ENCODE measurements at places on chromosomes 4 and X.

DNA sequence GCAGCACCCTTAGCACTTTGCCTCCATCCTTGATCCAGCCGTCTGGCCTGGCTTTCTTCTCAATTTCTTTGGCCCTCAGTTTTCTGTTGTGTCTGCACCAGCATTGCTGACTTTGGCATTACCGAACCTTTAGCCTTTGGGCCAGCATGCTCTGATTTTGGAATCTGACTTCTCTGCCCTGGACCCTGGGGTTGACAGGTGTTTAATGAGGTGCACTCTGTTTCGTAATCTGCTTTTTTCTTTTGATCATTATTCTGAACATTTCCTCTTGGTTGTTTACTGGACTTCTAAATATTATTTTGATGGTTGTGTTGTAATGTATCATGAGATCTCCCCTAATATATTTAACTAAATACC lies 71.5 kb upstream of the ENPP6 start:
- DNase-seq: no peak

GRCh38 chr4:79676705-79677104 lies 268.7 kb upstream of the GK2 start:
- no peak for DNase-seq

DNA sequence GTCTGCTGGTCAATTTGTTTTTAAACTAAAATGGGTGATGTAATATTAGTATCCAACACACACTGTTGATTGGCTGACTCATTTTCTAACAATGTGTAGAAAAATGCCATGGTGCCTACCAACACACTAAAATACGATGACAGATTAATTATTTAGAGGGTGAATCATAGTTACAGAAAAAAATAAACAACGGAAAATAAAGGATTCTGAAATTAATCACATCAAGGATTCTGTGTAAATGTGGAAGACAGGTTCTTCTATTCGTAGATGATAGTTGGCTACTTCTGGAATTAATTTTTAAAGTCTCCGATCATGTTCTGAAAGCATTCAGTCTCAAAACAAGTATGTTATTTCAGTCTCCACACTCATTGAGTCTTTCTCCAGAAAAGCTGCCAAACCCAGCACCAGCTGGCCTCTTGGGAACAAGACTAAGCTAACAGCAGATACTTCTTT lies 8.2 kb upstream of the IQCM start:
- no peak for DNase-seq

- no peak for DNase-seq
These were observed 15.3 kb downstream of the RTL3 start for GRCh38 chrX:78643874-78644273.

DNA sequence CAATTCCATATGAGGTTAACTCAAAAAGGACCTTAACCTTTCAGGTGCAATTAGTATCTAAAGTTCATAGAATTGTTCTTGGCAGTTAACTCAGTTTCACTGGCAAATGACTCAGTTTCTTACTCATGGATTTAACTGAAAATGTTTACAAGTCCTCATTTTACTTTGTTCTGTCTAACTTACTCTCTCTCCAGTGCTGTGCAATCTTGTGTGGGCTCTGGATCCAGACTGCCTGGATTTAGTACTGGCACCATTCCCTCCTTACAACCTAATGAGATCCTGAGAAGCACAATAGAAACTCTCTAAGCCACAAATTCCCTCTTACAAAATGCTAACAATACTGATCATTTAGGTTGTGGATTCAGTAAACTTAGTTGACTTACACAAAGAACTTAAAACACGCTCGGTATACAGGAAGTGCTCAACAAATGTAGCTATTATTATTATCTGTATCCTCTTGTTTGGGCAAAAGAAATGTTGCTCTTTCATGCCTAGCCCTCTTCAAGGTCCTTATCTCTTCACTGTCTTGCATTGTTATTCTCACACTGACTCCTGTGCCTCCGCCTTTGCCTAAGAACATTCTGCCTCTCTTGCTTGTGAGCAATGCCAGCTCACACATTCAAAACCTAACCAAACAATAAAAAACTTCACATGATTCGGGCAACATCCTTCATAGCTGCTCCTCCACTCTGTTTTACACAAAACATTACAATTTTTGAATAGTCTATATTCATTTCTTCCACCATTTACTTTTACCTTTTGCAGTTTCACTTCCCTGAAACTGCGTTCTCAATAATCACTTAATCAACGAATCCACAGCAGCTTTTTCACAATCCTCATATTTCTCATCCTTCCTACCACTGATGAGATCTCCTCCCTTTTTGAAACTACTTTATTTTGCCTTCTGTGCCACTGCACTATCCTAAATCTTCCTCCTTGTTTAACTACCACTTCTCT lies 91.8 kb downstream of the PDE5A start:
- DNase-seq: no peak

- DNase-seq: no peak
These were observed 185.5 kb upstream of the AFF2 start for GRCh38 chrX:148314876-148315275.

DNA sequence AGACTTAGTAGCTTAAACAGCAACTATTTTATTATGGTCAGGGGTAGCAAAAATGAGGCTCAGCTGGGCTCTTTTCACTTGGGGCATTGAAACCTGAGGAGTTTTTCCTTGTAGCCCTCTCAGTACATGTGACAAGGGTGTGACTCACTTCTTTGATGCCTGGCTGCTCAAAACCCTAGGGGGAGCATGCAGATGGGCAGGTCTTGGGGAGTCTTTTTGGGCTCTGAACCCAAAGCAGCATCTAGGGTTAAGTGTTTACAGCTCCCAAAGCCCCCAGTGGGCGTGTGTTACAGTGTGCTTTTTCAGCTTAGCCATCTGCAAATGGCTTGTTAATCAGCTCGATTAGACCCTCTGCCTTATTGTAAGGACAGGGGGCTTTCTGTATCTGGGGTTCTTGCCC lies 1752.7 kb downstream of the PCDH7 start:
- DNase-seq: no peak

DNA sequence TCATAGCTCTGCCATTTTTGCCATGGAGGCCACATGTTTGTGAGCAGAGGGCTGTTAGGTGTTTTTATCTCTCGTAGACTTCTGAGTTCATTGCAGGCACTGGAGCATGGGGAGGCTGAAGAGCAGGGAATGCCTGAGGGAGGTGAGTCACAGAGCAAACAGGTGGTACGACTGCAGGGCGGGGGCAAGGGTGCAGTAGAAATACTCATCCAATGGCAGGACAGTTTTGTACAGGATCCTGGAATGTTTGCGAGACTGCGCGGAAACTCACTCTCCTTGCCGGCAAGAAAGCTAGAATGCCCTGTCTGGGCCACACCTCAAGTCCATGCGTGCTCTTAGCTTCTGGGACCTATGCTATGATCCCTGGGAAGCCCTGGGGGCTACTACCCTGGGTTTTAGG lies 20.0 kb upstream of the VCX2 start:
- no peak for DNase-seq

DNA sequence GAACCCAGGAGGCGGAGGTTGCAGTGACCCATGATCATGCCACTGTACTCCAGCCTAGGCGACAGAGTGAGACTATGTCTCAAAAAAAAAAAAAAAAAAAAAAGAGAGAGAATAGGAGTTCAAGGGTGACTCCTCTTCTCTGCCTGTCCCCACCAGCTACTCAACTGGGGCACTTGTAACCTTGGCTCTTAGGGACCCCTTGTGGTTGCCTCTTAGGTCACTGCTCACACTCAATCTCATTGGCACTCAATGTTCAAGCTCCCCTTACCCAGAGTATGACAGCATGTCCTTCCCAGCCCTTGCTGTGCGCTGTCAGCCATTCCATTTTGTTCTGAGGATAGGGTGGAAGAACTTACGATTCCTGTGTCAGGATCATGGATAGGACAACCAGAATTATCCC lies 82.4 kb upstream of the BEND4 start:
- no peak for DNase-seq

GRCh38 chr4:23070848-23071570 lies 378.3 kb downstream of the GBA3 start:
- no peak for DNase-seq

GRCh38 chrX:129534816-129535578 lies 5.1 kb upstream of the OCRL start:
- no peak for DNase-seq

GRCh38 chr4:87657525-87657924 lies 7.4 kb downstream of the DMP1 start:
- no peak for DNase-seq

DNA sequence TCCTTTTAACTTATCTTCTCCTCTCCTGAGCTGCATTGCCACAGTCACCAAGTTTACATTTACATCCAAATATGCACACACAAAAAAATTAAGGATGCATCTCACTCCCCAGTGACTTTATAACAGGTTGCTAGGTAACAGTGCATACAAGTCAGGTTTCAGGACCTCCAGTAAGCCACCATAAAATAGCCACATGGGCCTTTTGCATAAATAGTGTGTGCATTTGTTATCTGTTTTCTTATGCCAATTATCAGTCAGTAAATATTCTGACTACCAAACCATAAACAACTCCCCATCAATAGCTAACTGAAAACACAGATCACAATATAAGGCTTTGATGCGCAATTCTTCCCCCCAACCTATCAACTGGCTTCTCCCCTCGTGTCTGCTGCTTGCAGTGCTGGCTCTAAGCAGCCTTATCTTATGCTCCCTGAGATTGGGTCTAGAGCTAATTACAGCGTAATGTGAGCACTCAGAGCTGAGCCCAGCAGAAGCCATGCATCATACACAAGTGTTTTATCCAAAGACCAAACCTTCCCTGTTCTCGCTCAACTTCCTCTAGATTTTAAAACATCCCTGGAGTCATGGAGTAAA lies 55.4 kb downstream of the ZNF827 start:
- DNase-seq: no peak

DNA sequence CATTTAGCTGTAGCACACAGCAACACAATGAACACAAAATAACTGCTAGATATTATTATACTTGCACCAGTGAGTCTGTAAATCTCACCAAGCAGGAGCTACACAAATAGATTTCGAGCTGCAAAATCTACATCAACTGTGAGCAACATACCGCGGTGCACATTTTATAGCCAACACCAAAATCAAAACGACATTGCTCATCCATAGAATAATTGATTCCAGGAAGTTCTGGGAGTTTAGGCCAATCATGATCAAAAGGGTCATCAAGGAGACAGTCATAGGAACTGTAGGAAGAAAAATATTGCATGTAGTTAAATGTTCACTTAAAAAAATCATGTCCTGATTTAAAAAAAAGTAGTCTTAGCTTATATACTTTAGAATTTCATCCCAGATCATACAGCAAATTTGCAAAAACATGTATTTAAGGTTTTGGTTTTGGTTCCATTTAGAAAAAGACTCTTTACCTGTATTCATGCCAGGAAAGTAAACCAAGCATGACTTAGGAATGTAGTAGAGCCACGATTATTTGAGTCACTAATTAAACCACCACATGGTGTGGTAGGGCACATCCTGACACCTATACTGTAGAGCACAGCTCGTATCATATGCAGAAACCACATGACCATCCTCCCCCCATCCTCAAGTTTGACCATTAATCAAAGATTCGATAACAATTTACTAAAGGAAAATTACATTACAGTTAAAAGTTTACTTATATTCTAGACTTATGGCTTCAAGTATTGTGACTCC lies 250.4 kb downstream of the ADAMTS3 start:
- no peak for DNase-seq

DNA sequence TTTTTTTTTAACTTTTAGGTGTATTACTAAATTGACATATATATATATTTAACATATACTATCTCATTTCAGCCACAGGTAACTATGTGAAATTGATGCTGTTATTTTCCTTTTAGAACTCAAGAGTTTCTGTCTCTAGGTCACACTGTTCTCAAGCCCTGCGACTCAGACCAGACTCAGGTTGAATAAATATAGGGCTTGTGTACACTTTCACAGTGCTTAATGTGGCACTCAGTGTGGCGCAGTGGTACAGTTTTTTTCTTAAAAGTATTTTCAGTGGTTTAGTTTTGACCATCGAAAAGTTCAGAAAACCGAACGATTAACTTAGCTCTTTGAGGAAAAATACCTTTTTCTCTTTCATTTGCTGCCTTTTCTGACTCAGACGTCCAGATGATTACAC lies 24.7 kb downstream of the PACRGL start:
- no peak for DNase-seq

- no peak for DNase-seq
These were observed 426.3 kb downstream of the KCNIP4 start for GRCh38 chr4:21522296-21522695.

DNA sequence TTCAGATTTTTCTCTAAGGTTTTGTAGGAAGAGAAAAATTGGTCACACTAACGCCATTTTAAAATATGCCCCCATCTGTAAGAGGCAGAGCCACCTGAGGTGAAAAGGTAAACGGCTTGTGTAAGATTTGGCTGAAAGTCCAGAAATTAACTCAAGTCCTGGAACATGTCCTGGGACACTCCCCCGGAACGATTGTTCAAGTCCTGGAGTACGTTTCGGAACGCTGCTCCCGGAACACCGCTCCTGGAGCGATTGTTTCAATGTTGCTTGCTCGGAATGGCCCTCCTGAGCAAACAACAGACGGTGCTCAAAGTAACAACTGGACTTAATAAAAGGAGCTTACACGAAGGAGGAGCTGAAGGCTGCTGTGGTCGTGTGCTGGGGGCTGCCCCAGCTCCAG lies 796.5 kb upstream of the SLIT2 start:
- DNase-seq: no peak

- peak; percentile 24 for DNase-seq
These were observed 30.4 kb downstream of the SH3TC1 start for GRCh38 chr4:8229331-8229975.

GRCh38 chrX:2698604-2699003 lies 7.5 kb downstream of the CD99 start:
- DNase-seq: no peak

Measured in stimulated activated CD4-positive, alpha-beta T cell treated with anti-CD3 and anti-CD28 coated beads, Interleukin-4, amount 100 ng/mL, for 1 hour (primary cell).